Pons (tissue), 1 donor: ENCODE measurements at places on chromosomes 11 and 22.

- DNase-seq = no peak
These were observed 332.0 kb upstream of the CCDC179 start for GRCh38 chr11:23192256-23192655.

DNA sequence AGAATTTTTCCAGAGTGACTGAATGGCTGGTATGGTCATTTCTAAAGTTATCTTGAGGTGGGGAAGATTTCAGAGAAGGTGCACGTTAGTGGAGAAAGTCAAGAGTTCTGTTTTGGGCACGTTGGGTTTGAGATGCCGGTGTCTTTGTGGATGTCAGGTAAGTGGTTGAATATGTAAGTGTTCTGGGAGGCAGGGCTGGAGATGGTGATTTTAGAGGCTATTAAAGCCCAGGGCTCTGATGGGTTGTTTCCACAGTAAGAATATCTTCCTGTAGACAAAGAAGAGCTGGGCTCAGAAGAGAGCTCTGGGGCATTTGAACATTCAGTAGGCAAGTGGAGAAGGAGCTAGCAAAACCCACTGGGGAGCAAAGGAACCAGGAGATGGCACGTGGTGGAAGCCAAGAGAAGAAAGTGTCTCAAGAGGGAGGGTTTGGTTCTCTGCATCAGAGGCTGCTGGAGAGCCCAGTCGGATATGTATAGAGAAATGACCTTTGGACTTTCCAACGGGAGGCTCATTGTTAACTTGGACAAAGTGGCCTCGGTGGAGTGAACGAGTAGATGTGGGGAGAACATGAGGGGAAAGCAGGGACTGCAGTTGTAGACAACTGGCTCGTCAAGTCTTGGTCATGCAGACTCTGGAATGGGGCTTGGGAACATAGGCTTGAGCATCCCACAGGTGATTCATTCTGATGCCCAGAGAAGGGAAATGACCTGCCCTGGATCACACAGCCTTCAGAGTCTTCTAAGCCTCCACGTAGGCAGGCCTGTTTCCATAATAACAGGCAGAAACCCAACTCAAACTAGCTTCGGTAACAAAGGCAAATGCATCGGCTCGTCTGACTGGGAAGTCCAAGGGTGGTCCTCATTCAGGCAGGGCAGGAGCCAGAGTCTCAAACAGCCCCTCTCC lies 98.4 kb upstream of the PARVA start:
- DNase-seq = no peak

DNA sequence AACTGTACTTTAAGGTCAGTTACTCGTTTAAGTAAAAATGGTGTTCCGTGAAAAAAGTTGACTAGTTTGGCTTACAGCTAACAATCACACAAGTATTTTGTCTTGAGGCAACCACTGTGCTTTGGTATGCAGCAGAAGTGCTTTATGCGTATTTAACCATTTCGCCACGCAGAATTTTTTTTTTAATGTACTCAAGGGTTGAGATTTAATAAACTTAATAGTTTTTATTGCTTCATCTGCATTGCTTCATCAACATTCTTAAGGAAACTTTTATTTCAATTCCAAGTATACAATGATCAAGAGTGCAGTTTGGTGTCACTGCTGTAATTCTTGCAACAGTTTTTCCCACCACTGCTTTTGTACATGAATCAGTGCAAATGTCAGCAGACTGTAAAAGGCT lies 66.4 kb downstream of the ZNRF3 start:
- no peak for DNase-seq

- DNase-seq = no peak
These were observed 44.5 kb upstream of the DKK3 start for GRCh38 chr11:12052676-12053605.

GRCh38 chr22:47781024-47781423 lies 1018.6 kb downstream of the TBC1D22A start:
- DNase-seq = no peak

- DNase-seq = peak; percentile 56
These were observed 1.7 kb downstream of the OSBPL5 start for GRCh38 chr11:3163241-3163981.
